ENCODE measurements at places on chromosomes 11 and 22.
A peak's percentile ranks its signal among the peaks of the same experiment; 100 is the strongest.

- DNase-seq: peak; percentile 64
Observed at GRCh38 chr11:96097844-96098421, 174.0 kb upstream of the MTMR2 start.

DNA sequence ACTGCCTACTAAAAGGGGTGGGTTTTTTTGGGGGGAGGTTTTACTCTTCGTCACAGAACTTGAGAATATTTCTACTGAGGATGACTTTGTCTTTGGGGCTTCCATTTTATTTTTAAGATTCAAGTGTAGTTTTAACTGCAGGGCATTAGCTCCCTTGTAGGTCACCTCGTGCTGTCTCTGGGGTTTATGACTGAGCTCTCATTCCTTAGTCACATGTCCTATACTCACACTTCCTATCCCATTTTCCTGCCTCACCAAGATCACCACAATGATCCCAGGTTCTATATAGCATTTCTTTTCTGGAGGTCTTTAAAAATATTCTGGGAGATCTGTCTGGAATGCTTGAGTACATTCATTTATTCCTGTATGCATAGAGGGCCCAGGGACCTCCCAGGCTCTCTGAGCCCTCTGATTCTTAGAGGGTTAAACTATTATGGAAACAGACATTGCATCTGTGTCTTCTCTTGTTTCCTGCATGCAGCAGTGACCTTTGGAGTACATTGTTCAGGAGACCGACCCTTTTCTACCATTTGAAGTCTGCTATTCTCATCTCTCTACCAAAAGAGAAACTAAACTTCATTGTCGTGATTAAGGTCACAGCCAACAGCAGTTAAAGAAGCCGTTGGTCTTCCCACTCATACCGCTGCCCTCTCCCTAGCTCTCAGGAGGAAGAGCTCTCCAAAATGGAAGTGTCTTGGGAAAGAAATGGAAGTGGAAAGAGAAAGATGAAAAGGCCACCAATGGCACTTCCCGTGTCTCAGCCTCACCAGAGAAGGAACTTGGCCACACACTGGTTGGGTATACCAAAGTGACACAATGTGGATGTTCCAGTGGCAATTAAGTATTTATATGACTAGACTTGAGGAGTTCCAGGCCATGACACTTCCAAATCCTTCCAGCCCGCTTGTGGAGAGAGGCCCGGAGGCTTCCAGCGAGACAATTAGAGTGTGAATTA, 77.5 kb downstream of the ZBTB16 start:
- DNase-seq: no peak

- DNase-seq: peak; percentile 31
Observed at GRCh38 chr11:36356201-36356600, 60.1 kb downstream of the PRR5L start.

DNA sequence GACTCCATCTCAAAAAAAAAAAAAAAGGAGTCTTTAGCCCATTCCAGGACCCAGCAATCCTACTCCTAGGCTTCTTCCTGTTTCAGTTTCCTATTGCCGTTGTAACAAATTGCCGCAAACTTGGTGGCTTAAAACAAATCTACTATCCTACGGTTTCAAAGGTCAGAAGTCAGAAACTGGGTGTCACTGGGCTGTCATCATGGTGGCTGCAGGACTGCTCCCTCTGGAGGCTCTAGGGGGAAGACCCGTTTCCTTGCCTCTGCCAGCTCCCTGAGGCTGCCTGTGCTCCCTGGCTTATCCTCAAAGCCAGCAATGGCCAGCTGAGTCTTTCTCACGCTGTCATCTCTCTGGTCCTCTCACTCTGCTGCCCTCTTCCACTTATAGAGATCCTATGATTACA, 8.7 kb upstream of the DAGLA start:
- no peak for DNase-seq

- no peak for DNase-seq
Observed at GRCh38 chr22:28801845-28802594, 1.7 kb upstream of the XBP1 start.

DNA sequence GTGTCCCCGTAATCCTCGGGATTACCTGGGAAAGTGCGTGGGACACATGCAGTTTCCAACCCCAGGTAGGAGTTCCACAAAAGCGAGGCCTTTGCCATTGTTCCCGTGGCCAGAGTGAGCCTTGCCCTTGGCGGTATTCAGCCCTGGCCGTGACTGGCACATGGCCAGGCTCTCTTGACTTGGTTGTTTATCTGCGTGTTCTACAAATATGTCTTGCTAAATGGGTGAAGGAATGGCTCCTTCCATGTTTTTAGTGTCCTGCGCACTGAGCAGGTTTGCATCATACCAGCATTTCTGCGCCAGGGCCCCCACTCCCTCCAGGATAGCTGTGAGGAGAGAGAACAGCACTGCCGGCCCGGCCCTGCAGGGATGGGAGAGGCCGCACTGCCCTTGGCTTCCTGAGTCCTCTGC, 20.0 kb downstream of the POLR3H start:
- no peak for DNase-seq

- peak; percentile 91 for DNase-seq
Observed at GRCh38 chr11:19934828-19935259, 222.2 kb downstream of the NAV2 start.

DNA sequence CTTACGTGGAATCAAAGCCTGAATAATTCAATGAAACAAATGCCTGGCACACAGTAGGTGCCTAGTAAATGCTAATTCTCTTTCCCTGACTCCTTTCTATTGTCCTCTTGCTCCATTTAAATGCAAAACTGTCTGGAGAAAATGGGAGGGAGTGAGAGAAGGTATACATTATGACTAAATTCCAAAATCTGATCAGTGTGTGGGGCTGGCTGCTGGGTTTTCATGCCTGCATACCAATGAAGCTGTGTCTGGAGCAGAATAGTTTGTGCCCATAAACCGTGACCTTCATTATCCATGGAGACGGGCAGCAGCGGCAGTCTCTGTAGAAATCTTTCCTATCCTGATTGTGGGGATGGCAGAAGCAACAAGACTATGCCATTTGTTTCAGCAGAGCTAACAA, 223.4 kb upstream of the ZBED5 start:
- no peak for DNase-seq

- no peak for DNase-seq
Observed at GRCh38 chr11:112902361-112903011, 58.7 kb upstream of the NCAM1 start.

GRCh38 chr22:35660291-35661127, 12.3 kb downstream of the APOL6 start:
- no peak for DNase-seq

- no peak for DNase-seq
Observed at GRCh38 chr11:66691311-66691980, 13.8 kb upstream of the RBM4B start.

- no peak for DNase-seq
Observed at GRCh38 chr11:8213376-8213775, 44.6 kb upstream of the RIC3 start.

GRCh38 chr11:58845386-58845785, 882 bp upstream of the GLYATL2 start:
- no peak for DNase-seq

DNA sequence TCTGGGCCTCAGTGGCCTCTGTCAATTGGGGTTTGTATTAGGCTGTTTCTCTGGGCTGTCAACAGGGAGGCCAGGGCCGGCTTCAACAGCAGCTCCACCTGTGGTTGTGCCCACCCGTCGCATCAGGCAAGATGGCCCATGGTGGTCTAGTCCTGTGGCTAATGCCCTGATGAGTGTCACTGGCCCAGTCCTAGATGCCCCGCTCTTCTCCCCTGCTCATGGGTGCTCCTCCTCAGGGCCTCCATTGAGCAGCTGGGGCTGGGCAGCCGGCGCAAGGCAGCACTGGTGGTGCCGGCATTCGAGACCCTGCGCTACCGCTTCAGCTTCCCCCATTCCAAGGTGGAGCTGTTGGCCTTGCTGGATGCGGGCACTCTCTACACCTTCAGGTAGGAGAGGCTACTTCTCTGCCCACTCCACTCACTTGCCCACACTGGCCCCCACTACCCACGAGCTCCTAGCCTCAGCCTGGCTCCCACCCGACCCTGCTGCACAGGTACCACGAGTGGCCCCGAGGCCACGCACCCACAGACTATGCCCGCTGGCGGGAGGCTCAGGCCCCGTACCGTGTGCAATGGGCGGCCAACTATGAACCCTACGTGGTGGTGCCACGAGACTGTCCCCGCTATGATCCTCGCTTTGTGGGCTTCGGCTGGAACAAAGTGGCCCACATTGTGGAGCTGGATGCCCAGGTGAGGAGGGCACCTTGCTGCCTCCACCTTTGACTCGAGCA, 5.4 kb downstream of the LARGE2 start:
- DNase-seq: no peak

Measured in EL (cell line).